Adrenal gland (tissue), 19 donors: ENCODE measurements at places on chromosomes 1 and 21. TPM values are rescaled to one million over a fixed set of nuclear protein-coding genes. Genes with fewer than 3 reads are reported as not detected.

Gene FAM151A
- not detected for total RNA-seq

DNA sequence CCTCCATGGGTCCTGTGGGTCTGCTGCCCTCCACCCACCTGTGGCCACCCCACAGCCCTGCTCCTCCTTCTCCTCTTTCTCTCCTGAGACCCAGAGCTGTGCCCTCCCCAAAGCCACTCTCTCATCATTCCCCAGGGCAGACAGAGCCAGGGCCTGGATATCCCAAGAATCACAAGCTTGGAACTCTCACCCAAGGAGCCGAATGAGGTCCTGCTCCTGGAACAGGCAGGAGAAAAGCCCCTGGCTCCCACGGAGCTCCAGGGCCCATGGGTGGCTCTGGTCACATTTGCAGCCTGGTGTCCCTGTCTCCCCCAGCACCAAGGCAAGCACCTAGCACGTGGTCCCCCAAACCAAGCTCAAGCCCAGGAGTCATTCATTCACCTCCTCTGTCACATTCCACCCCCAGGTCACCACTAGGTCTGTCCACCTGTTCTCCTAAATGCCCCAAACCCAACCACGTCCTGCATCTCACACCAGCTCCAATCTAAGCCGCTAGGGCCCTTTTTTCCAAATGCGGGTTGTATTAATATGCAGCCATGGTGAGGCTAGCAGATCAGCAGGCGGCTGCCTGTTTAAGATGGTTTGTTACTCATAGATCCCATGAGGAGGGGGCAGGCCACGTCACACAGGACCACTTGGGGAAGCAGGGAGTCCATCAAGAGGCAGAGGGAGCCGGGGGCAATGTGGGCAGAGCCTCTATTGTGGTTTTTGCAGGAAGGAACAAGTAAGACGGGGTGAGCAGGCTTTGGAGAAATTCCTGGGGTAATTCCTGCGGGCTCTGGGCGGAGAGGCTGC, 215.5 kb upstream of the VAMP3 start:
- no peaks in the 10 kb centered on the region for H3K27me3 ChIP-seq
- no peak for DNase-seq
- no peak overlapping the region for H3K4me3 ChIP-seq
- H3K27ac ChIP-seq = no peak overlapping the region

Gene PPIAL4G
- 0.06 TPM for total RNA-seq

- no peaks in the 10 kb centered on the region for H3K4me1 ChIP-seq
- DNase-seq = no peak
- H3K27ac ChIP-seq = no peak overlapping the region
- H3K36me3 ChIP-seq = no peaks in the 10 kb centered on the region
- H3K27me3 ChIP-seq = peaks cover 12% of the 10 kb centered on the region
- no peak overlapping the region for H3K4me3 ChIP-seq
Measured at GRCh38 chr1:175494011-175494554, 249.3 kb downstream of the TNR start.

DNA sequence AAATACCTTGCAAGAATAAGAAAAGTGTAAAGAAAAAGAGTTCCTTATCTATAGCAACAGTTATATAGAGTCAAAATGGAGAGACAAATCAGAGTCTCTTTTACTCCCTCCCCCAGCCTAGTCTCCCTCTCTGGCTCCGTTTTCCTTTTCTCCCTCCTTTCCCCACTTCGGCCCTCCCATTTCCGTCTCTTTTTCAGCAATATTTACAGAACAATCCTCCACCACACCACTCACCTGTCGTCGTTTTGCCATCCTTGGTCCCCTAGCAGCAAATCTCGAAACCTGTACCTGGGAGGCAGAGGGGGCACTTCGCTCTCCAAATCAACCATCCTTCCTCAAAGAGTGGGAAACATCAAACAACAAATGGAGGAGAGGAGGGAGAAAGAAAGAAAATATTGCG, 259 bp downstream of the KCNT2 start:
- no peak overlapping the region for H3K4me3 ChIP-seq
- H3K36me3 ChIP-seq = no peaks in the 10 kb centered on the region
- peaks cover 5% of the 10 kb centered on the region for H3K4me1 ChIP-seq
- H3K27ac ChIP-seq = no peak overlapping the region
- no peaks in the 10 kb centered on the region for H3K27me3 ChIP-seq
- no peak for DNase-seq

DNA sequence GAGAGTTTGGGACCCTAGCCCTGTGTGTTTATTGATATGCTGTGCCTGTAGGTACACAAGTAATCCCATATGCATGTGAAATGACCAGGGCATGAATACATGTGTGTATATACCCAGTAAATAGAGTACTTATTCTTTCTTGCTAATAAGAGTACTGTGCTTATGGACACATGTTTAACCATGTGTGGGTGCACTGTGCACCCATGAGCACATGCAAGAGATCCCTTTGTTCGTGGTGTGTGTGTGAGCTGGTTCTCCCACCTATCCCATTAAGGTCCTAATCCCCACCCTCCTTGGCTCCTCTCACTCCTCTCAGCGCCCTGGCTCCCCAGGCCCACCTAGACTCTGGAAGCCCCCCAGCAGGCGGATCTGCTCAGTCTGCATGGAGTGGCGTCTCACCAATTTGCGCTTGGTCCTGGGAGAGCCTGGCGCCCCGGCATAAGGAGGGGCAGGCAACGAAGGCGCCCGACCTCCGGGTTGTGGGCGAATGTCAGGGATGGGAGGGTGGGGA, 2.2 kb upstream of the LIX1L start:
- peaks cover 45% of the 10 kb centered on the region for H3K4me1 ChIP-seq
- no peak overlapping the region for H3K4me3 ChIP-seq
- H3K27me3 ChIP-seq = no peaks in the 10 kb centered on the region
- DNase-seq = no peak

Gene TFF2
- total RNA-seq = not detected

DNA sequence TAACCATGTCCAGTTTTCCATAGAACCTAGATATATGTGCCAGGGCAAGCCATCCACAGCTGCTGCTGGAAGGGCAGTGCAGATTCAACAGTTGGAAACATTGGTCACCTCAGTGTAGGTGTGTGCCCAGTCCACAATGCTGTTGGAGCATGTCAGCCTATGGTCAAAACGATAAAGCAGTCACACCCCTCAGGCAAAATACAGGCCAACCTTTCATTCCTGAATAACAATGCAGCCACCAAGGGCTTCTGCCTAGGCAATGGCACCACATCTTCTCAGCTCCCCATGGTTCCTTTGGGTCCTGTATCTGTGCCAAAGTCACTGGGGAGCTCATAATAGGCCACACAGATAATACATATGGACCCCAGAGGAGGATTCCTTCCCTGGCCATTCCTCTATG, 15.1 kb upstream of the TBX19 start:
- no peak for DNase-seq
- peaks cover 8% of the 10 kb centered on the region for H3K4me1 ChIP-seq
- no peak overlapping the region for H3K4me3 ChIP-seq
- H3K27ac ChIP-seq = no peak overlapping the region

DNA sequence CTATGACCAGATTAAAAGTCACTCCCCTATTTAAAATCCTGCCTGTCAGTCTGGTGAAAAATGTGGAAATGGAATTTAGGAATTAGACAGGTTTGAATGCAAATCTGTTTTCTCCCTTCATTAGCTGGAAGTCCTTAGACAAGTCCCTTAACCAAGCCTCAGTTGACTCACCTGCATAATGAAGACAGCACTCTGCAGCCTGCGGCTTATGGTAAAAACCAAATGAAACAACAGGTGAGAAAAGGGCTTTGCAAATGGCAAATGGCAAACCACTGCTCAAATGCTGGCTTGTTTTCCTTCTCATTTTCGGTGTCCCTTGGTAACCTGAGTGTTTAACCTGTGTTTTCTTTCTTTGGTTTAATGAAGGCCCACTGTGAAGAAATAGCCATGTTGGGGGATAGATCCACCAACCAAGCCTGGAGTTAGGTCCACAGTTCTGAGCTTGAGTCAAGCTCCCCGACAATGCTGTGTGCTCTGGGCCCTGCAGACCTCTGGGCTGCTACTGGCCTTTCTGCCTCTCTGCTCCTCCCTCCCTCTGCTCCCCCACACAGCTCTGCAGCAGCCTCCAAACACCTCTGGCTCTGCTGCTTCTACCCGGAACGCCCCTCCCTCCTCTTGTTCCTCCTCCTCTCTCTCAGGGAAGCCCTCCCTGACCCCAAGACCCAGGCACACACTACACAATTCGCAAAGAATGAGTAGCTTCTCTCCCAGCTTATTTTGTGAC, 641.8 kb downstream of the MATN1 start:
- H3K36me3 ChIP-seq = no peaks in the 10 kb centered on the region
- H3K4me3 ChIP-seq = no peak overlapping the region
- no peak for DNase-seq
- peaks cover 8% of the 10 kb centered on the region for H3K4me1 ChIP-seq
